GM19239 (cell line): ENCODE measurements at places on chromosomes 12 and 14.

DNA sequence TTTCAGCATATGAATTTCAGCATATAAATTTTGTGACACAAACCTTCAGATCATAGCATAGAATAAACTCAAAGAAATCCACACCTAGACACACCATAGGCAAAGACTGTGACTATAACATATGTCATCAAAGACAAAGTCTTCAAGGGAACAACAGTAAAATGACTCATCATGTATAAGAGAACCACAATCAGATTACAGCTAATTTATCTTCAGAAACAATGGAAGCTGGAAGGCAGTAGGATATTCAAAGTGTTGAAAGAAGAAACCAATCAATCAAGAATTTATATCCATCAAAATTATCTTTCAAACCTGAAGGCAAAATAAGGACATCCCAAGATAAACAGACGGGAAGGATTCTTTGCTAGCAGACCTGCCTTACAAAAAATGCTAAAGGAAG is 29.0 kb downstream of the DLK1 start:
- DNase-seq: no peak

DNA sequence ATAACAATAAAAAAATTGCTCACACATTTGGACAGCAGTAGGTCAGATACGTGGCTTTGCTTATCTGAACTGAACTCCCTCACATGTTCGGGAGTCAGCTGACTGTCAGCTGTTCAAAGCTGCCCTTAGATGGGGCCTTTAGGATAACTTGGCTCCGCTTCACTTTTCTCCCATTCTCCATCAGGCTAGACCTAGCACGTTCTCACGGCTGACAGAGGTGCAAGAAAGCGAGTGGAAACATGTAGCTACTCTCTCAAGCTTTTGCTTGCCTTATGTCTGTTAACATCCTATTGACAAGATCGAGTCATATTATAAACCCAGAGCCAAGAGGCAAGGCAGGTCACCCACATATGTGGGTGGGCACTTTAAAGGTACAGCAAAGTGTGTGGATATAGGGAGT is 112.0 kb upstream of the PDZRN4 start:
- DNase-seq: no peak

DNA sequence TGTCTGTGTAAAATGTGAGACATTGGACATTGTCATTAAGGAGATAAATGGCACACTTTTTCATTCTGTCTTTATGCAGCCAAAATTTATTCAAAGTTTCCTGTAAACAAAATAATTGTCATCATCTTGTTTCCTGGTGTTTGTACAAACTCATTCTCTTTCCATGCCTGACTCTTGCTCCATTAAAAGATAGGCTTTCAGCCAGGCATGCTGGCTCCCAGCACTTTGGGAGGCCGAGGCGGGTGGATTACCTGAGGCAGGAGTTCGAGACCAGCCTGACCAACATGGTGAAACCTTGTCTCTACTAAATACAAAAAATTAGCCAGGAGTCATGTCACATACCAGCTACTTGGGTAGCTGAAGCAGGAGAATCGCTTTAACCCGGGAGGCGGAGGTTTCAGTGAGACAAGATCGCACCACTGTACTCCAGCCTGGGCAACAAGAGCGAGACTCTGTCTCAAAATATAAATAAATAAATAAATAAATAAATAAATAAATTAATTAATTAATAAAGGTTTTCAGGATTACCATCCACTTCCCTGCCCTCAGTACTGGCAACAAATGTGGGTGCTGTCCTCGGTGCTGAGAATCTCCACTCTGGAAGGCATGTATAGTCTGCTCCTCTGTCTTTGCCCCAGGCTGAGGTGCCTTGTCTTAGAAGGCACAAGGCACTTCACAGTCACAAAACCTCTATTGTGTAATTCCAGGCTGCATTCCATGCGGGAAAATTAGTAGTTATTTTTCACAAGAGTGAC is 83.2 kb downstream of the PAH start:
- no peak for DNase-seq

- DNase-seq: no peak
These were observed 734.8 kb downstream of the DIO2 start for GRCh38 chr14:79476552-79476951.

DNA sequence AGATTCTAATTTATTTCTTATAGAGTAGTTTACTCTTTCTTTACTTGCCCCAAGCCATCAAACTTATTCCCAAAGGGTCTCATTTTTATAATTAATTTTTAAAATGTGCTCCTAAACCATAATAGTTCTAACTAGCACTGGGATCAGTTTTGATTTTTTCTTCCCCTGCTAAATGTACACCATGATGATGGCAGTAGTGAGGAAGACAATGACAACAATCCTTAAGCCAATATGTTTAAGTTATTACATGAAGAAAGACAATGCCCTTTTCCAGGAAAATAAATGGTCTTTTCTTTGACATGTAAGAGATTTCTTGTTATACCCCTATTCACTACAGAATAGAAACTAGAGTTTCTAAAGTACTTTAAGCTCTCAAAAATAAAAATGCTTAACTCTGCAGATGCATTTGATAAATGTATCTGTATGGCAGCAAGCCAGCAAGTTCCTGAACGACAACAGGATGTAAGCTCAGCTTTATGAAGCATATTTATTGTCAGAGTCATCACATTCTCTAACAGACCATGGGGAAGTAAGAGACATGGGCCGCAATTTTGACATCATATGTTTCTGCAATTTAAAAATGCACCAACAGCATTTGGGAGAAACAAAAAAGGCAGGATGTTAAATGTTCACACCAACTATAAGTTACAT is 36.0 kb upstream of the SNX6 start:
- DNase-seq: no peak

- DNase-seq: no peak
These were observed 428.3 kb upstream of the NOVA1 start for GRCh38 chr14:27026097-27026496.

DNA sequence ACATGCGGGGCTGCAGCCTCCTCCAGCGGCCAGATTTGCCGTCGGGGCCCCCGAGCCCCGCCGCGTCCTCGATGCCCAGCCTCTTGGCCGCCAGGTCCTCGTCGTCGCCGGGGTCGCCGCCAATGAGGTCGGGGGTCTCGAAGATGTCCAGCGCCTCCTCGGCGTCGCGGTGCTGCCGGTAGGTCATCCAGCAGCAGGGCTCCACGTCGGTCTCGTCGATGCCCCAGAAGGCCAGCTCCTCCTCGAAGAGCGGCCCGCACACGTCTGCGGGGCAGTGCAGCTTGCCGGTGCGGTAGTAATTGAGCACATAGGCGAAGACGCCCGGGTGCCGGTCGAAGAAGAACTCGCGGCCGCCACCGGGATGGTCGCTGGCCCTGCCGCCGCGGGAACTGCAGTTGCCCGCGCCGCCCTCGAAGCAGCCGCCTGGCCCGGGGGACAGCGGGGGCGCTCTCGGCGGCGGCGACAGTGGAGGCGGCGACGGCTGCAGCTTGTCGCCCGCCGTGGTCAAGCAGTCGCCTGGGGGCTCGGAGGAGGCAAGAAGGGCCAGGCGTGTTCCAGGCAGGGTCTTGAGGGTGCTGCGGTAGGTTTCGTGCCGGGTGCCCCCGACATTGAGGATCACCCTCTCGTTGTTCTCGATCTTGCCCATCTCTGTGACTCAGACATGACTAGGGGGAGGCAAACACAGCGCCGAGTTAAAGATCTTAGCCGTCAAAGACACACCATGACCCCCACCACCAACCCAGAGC is 2.1 kb downstream of the KCNC2 start:
- no peak for DNase-seq
